ENCODE measurements at places on chromosomes 1 and 21.

DNA sequence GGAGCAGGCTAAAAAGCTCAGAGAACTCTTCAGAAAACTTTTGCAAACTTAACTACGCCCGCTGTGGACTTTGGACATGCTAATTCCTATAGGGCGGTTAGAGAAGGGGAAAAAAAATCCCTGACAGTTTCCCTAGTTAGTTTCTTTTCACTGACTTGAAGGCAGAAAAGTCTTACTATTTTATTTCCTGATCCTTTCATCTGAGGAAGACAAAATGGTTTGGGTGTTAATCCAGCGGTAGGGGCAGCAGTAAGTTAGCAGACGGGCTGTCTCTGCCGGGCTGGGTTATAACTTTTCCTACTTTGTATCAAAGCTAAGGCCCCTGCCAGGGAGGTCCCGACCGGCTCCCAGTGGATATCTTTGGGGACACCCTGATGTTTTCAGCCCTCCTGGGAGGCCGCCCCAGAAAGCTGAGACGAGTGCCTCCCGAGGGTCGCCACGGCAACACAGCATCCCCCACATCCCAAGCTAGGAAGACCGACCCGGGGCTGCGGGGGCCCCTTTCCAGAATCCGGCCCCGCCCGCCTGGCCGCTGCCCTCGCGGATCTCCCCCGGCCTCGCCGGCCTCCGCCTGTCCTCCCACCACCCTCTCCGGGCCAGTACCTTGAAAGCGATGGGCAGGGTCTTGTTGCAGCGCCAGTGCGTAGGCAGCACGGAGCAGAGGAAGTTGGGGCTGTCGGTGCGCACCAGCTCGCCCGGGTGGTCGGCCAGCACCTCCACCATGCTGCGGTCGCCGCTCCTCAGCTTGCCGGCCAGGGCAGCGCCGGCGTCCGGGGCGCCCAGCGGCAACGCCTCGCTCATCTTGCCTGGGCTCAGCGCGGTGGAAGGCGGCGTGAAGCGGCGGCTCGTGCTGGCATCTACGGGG lies 162.6 kb downstream of the RUNX1 start:
- DNase-seq, result no peak

GRCh38 chr1:117164209-117164608 lies 42.7 kb upstream of the TRIM45 start:
- DNase-seq, result no peak

DNA sequence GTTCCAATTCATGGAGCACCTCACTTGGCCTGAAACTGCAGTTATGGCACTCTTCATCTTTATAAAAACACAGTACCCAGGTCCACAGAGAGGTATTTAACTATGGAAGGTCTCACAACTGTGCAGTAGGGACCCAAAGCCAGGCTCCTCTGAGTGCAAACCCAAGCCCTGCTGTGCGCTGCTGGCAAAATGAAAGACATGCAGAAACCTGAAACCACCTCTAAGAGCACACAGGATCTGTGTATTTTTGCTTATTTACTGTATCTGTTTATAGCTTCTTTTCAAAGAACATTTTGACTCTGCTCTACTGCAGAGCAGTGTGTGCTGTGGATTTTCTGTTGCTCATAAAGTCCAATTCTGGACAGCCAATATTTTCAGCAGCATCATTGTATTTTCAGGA lies 166.6 kb downstream of the DSCAM start:
- DNase-seq, result no peak

DNA sequence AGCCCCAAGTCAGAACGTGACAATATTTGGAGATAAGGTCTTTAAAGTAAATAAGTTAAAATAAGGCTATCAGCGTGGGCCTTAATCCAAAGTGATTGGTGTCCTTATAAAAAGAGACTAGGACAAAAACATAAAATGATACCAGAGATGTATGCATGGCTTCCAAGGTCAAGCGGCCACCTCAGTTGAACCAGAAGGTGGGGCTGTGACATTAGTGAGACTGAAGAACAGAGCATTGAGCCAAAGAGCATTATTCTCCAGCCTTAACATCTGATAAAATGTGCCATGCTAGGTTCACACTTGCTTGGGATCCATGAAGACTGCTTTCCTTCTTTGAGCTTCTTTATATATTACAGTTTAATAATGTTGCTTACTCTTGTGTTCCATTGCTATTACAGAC lies 554.6 kb downstream of the PLA2G4A start:
- no peak for DNase-seq

GRCh38 chr1:13832536-13832935 lies 132.5 kb downstream of the PRDM2 start:
- DNase-seq, result no peak

Data from AG10803 (cell line).